Activated T-cell treated with anti-CD3 and anti-CD28 coated beads, Interleukin-2, amount 50 U/mL, for 4 hours (primary cell): ENCODE measurements at places on chromosomes 1 and 21. TPM values are rescaled to one million over a fixed set of nuclear protein-coding genes. Genes with fewer than 3 reads are reported as not detected.

Gene KCNJ10
- total RNA-seq = not detected

GRCh38 chr1:231487910-231488309 lies 40.6 kb upstream of the TSNAX start:
- DNase-seq = no peak

Gene ERRFI1
- total RNA-seq = 3.3 TPM

DNA sequence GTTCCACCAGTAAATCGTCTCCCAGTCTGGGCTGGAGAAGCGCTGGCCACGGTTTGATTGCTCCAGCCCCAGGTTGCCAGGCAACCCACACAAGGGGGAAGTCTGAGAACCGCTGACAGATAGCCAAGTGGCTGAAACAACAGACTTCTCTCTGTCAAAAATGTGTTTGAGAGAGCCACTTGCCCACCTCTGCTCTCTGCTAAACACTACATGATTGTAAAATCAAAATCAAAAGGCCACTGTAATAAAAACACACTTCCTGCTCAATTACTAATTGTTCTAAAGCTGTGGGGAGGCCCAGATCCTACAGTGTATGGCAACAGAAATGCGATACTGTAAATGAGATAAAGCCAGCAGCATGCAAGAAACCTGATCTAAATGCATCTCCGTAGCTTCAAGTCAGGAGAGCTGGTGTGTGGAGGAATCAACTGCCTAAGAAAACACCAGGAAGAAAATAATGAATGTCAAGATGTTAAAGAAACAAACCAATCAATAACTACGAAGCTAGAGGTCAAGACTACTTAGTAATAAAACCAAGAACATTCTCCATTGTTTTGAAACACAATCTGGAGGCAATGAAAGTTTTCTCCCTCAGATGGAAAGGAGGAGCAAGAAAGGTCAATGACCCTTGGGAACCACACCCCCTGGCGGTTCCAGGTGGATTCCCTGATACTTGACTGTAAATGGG lies 121.2 kb downstream of the SLC45A1 start:
- no peak for DNase-seq

GRCh38 chr1:89724369-89725010 lies 91.6 kb downstream of the LRRC8C start:
- DNase-seq = peak; percentile 40

Gene C4BPA
- 0.41 TPM for total RNA-seq

DNA sequence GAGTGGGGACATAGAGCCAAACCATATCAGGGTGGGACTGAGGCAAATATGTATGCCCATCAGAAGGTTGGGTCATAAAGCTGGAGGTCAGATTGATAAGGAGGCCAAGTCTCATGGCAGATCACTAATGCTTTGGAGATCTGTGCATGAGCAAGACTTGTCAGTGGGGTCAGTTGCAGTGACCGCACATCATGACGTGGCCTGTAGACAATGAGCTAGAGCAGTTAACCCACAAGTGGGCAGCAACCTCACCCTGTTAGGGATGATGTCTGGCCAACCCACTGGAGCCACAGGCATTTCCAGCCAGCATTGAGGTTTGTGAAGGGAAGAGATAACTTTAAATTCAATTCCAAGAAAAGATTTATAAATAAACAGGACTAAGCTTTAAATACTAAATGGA lies 66.7 kb downstream of the XCL1 start:
- no peak for DNase-seq

GRCh38 chr1:43247256-43247921 lies 22.4 kb upstream of the TMEM125 start:
- no peak for DNase-seq

Gene MAN1C1
- total RNA-seq = 2.7 TPM

GRCh38 chr1:161082996-161083747 lies 6.2 kb downstream of the NECTIN4 start:
- no peak for DNase-seq

DNA sequence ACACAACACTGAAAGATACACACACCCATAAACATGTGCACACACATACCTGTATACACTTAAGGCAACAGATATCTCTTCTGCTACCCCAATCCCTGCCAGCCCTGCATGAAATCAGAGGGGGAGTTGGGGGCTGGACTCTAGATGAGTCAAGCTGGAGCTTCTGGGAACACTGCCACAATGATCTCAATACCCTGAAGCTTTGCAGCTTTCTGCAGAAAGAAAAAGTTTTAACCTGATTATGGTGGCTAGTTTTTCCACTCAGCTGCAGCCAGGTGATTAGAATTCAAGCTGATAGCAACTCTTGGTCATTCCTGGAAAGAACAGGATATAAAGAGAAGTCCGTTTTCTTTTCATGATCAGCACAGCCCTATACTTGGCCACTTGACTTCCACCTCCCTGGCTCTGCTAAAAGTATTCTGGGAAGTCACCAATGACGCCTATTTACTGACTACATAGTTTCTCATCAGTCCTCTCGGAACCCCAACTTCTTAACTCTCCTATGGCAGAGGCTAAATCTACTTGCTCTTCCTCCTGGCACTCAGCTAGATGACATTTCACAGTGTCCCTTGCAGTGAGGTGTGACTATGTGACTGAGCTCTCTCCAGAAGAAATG lies 20.7 kb upstream of the DNASE2B start:
- DNase-seq = no peak

DNA sequence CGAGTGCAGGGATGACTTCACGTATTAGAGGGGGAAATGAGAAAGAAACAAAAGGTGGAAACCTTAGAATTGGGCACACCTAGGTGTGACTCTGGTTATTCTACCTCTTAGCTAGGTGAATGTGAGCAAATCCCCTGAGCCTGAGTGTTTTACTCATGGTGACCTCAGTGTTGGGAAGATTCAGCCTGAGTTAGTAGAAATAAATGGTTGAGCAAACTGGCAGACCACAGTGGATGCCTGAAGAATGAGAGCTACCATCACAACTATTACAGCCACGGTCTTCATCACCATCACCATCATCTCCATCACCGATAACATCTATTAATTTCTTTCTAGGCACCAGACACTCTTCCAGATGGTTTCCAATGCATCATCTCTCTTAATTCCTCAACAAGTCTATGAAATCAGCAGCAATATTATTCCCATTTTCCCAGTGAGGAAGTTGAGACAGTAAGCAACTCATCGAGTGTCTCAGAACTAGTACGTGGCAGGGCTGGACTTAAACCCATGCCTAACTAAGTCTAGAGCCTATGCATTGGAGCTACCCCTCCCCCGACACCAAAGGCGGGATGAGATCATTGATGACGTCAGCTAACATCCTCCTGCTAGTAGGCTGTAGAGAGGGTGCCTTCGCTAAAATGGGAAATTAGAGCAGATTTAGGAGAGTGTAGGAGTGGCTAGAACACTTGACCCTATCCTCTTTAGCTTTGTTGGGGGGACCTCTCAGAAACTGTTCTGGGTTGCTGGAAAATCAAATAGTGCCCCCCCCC lies 7.9 kb upstream of the KAZN start:
- DNase-seq = no peak

DNA sequence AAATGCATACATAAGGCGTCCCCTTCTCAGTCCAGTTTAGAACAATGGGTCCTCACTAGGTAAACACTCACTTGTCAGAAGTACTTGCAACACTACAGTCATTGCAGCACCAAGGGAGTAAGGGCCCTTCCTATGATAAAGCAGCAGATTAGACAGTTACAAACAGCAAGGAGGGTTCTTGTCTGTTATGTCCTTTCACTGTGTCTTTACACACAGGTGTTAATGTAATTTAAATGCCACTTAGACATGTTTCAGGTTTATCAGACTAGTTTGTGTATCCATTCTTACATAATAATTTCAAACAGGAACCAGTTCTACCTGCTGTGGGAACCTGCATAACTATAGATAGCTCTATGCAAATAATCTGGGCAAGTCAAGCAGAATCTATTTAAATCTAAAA lies 105.6 kb upstream of the USH2A start:
- no peak for DNase-seq

DNA sequence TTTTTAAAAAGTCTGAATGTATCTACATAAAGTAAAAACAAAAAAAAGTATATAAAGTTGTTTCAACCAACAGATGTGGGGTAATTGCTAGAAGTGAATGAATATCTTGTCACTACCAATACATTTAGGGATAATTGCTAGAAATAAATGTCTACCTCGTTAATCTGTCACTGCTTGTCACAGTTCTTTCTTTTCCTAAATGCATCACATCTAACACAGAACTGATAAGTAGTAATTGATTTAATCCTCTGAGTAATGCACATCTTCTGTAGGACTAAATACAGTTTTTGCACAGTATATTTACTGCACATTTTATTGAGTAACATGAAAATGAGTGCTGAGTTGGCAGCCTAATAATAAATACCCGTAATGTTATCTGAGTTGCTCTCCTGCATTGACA lies 72.2 kb downstream of the SUSD4 start:
- DNase-seq = no peak

- DNase-seq = no peak
Observed at GRCh38 chr1:4937876-4938534, 283.6 kb downstream of the AJAP1 start.

Gene L1TD1
- total RNA-seq = 0.18 TPM

DNA sequence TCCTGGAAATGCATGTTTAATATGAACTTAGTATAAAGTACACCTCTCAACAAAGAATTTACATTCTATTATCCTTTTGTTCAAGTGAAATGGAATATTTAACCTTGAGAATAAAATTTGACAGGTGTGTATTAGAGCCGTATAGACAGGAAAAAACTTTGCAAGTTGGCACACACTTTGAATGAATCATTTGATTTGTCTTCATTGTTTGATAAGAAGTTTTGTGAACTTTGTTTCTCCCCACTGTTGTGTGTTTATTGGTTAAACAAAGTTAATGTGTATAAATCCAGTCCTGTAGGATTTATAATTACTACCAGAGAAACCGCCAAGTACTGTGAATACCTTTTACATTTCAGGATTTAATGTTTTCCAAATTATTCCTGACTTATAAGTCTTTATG lies 2.0 kb downstream of the SYDE2 start:
- no peak for DNase-seq

DNA sequence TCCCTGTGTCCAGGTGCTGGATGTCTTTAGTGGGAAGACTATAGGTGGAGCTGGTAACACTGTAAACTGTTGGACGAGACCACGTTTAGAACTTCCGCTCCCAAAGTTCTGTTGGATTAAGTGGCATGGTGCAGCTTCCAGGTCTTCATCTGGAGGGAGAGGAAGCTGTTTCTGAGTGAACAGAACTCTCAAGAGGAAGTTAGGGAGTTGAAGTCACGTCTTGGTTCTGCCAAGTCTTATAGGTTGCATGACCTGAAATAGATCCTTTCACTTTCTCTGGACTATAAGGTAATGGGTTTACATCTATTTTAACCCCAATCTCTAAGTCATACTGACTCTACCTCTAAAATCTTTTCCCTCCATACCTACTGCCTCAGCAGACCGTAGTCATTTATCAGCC lies 97.4 kb upstream of the TNR start:
- DNase-seq = no peak
